ENCODE measurements at places on chromosomes 5 and 9.

DNA sequence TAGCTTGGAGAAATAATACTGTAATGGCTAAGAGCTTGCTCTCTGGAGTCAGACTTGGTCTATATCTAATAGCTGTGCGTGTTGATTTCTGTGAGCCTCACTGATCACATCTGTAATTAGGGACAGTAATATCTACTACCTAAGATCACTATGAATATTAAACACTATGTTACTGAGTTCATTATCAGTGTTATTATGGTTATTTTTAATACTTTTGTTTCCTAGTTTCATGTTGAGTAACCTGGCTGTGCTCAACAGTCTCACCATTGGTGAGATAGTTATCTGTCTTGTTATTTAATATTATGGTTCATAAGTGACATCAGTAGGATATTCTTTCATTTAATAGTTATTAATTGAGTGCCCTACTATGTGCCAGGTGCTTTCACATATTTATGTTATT lies 22.4 kb upstream of the CAVIN4 start:
- no peak for DNase-seq

DNA sequence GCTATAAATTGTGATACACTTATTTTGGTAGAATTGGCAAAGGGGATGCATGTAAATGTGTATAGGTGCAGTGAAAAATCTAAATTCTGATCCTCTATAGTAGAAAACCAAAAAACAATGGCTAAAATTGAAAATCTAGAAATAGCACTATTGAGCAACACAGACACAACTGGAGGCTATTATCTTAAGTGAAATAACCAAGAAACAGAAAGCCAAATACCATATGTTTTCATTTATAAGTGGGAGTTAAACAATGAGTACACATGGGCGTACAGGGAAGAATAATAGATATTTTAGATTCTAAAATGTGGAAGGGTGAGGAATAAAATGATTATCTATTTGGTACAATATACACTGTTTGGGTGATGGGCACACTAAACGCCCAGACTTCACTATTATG lies 183.2 kb upstream of the TUSC1 start:
- DNase-seq: no peak

- no peak for DNase-seq
Observed at GRCh38 chr9:17936365-17936764, 357.5 kb downstream of the SH3GL2 start.

DNA sequence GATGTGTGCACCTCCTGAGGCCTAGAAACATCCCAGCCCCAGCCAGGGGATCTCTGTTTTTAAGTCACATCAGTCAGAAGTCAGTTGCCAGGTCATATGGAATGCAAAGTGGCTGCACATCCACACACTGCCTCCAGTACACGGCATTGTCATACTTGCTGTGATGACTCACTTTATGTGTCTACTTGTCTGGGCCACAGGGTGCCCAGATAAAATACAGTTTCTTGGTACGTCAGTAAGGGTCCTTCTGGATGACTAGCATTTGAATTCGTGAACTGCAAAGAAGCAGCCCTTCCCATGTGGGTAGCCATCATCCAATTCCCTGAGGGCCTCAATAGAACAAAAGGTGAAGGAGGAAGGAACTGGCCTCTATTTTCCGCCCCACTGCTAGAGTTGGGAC lies 27.7 kb downstream of the AUH start:
- DNase-seq: peak; percentile 2

DNA sequence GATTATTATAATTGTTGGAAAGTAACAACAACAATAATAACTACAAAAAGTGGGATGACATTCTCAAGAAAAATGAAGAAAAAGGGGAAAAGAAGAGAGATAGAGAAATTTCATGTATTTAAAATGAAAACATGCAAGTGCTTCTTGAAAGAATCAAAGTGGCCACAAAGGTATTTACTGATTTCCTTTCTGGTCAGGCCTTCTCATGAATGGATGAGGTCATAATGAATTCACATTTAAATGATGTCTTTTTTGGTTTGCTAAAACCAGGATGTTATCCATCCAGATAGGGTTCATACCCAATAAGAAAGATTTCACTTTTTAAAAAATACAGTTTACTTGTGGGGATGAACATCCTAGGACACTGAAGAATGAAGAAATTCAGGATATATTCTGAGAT lies 446.4 kb upstream of the PTGER4 start:
- no peak for DNase-seq

GRCh38 chr5:106691701-106692100 lies 979.0 kb downstream of the EFNA5 start:
- DNase-seq: no peak

DNA sequence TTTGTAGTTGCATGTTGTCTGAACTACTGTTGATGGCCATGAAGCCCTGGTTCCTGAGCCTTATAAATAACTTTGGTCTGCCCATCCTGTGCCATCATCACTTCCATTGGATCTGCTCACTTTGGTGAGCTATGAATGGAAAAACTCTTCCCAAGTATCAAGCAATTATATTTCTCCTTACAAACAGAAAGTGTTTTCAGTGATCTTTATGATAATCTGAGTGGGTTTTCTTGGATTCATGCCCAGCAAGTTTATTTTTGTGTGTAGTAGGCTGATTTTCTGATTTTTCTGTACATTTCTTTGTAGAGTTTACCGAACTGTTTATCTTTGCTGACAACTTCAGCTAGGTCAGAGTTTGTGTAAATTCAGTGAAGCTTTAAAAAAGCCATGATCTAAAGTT lies 31.0 kb downstream of the CAMK4 start:
- DNase-seq: no peak

GRCh38 chr5:135662061-135662481 lies 83.3 kb upstream of the CXCL14 start:
- DNase-seq: no peak

DNA sequence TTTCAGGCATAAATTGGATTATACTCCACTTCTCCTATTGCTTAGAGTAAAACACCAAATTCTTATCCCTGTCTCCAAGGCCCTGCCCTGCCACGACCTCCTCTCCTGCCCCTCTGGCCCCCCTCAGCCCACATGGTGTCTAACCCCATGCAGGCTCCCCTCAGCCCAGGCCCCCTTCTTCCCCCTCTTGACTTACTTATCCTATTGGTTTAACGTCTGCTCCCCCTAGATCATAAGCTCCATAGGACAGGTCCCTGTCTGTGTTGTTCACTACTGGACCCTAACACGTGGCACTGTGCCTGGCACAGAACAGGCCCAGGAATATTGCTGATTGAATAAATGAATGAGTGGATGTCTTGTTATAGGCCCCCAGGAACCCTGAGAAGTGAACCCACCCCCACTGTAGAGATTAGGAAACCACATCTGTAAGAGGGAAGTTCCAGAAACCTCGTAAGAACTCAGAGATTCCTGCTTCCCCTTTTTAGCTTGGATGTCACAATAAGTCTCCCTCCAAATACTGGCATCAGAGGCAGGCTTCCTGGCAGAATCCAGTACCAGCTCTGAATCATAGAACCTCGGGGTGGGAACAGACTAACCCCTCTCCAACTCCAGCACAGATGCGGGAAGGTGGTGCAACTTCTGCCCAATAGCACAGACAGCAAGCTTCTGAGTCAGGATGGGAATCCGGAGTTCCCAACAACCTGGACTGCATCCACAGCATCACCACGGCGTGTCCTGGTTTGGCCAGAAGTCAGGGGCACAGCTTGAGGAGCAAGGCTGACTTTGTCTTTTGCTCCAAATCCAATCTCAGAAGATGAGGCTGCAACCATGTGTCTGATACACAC lies 31.5 kb downstream of the HRH2 start:
- no peak for DNase-seq

DNA sequence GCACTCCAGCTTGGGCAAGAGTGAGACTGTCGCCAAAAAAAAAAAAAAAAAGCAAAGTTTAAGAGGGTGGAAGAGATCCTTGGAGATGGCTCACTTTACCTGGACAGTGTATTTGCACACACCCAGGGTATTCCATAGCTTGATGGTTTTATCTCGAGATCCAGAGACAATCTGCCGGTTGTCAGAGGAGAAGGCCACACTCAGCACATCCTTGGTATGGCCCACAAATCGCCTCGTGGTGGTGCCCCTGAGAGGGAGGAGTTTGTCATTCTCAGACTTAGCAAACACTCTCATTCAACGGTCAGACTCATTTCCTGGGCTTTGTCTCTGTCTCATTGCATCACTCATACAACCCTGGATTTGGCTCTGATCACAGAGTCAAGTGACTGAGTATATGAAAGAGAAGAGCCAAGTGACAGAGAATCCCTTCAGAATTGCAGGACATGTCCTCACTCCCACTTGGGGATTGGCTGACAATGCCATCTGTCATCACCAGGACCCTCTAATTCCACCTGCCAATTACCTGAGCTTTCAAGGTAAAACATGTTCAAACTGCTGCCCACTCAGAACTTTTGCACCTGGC lies 2.2 kb downstream of the RACK1 start:
- DNase-seq: peak; percentile 82

DNA sequence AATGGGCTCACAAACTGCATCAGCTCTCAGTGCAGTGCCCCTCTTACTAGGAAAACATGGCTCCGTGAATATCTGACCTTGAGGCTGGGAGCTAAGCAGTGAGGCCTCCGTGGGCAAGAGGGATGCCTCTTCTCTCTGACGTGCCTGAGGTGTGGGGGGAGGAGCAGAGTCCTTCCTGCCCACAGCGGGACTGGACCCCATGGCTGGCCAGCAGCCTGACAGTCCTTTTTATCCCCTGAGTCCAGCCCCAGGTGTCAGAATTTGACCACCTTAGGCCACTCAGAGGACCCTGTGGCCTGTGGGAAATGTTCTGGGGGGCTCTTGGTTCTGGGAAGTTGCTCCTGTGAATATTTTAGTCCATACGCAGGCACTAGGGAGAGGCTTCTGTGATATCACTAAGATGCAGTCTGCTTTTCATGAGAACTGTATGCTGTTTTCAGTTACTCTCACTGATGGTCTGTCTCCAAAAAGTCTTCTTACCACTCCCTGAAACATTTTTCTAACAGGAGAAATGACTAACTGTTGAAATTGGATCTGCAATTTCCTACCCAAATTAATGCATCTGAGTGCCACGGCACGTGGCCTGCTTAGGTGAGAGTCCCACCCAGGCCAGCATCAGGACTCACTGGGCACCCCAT lies 23.4 kb downstream of the ANGPTL2 start:
- DNase-seq: no peak

DNA sequence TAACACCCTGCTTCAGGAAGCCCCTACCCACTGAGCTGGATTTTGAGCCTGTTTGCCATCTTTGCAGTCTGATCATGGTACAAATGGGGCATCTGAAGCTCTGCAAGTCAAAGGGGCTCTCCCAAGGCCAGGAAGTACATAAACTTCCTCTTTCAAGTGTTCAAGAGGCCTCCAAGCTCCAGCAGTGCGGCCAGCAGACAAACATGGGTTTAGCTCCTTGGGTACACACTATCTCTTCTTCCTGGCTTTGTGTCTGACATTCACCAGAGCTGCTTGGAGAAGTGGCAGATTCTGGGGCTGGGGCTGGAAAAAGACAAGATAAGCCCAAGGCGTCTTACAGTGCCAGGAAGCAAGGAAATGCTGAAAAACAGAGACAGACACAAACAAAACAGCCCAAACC lies 34.1 kb downstream of the LAMC3 start:
- no peak for DNase-seq

- no peak for DNase-seq
Observed at GRCh38 chr9:74940600-74940999, 12.1 kb downstream of the C9orf40 start.

- DNase-seq: no peak
Observed at GRCh38 chr5:148791334-148791667, 35.1 kb upstream of the ADRB2 start.

DNA sequence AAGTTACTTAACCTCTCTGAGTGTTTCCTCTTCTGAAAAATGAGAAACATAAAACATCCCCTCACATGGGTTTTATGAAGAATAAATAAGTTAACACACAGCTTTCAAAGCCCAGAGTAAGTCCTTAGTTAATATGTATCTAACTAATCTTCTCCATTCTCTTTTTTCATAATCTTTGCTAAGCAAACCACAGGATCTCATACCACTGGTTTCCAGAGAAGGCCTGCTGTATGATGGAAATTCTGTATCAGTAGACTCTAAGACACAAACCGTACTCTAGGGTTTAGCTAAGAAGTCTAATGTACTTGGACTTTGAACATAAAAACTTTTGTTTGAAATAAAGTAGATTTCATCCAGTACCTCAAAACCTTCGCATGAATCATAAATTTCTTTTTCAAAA lies 307.9 kb downstream of the SPOCK1 start:
- no peak for DNase-seq
